ENCODE measurements at places on chromosomes 3 and 15.

- peak; percentile 34 for DNase-seq
Observed at GRCh38 chr3:169146179-169146665, 517.3 kb downstream of the MECOM start.

DNA sequence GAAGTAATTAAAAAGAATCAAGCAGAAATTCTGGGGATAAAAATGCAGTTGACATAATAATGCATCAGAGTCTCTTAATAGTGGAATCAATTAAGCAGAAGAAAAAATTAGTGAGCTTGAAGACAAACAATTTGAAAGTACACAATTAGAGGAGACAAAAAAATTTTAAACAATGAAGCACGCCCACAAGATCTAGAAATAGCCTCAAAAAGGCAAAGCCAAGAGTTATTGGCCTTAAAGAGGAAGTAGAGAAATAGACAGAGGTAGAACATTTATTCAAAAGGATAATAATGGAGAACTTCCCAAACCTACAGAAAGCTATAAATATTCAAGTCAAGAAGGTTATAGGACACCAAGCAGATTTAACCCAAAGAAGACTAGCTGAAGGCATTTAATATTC is 113.3 kb downstream of the TBC1D2B start:
- no peak for DNase-seq

DNA sequence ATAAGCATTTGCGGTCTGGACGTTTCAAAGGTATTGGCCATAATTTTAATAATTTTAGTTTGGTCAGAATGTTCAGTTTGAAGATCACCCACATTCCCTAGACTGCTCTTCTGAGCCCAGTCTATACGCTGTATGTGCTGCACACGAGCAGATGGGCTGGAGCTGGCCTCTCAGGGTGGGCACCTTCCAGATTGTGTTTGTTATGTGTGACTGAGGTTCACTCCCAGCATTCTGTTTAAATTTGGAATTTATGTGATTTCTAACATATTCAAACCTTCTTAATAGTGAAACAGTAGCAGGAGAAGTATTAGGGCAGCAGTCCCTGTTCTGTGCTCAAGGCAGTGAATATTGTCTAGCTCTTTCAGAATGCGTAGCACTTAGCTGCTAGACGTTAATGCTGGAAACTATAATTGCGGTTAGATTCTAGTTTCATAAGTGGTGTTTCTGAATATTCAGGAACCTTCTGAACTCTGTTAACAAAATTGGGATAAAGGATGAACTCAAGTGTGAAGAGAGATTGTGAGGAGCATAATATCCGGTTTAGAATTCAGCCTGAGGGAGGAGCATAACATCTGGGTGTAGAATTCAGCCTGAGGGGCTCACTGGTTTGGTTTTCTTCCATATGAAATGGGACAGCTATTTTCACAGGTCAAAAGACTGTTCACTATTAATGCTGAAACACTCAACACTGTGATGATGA is 68.6 kb upstream of the RPL35A start:
- no peak for DNase-seq

GRCh38 chr3:56989169-56989976 is 71.1 kb upstream of the SPATA12 start:
- DNase-seq: no peak

- DNase-seq: no peak
Observed at GRCh38 chr3:46986055-46986730, 6.7 kb downstream of the NBEAL2 start.

- no peak for DNase-seq
Observed at GRCh38 chr3:178048768-178049167, 487.5 kb upstream of the KCNMB2 start.

DNA sequence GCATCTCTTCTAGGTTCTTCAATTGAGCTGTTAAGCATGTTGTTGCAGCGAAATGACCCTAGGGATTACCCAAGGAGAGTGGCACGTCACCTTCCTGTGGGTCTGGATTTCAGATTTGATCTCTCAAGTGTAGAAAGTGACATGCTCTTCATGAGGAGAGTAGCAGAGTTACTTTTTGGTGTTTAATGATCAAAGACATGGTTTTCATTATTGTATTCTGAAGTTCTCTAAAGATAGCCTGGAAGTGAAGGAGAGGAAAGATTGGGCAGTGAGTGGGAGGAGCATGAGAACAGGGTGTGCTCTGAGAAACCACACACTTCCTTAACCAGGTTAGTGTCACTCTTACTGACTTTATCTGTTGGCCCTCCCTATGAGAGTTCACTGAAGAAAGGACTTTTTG is 153.6 kb downstream of the AKAP13 start:
- no peak for DNase-seq

GRCh38 chr3:111765136-111765535 is 93.9 kb upstream of the PHLDB2 start:
- no peak for DNase-seq

- DNase-seq: no peak
Observed at GRCh38 chr15:49372366-49372765, 50.7 kb upstream of the FGF7 start.

- no peak for DNase-seq
Observed at GRCh38 chr3:136237961-136238649, 12.0 kb upstream of the PCCB start.

DNA sequence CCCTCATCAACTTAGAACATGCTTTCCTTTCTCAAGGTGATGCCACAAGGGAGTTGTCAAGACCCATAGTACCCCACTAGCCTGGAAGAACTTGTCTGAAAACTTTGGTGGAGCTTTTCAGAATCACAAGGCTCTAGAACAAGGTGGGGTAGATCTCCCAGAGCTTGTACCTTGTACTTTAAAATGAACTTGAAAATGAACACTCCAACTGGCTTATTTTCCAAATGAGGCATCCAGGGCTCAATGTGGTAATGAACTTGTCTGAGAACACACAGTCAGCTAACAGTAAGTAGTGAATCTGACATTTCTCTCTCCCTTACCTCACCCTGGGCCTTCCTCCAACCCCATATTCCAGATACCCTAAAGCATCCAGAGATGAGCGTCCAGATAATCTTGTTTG is 81.8 kb upstream of the THBS1 start:
- DNase-seq: no peak

DNA sequence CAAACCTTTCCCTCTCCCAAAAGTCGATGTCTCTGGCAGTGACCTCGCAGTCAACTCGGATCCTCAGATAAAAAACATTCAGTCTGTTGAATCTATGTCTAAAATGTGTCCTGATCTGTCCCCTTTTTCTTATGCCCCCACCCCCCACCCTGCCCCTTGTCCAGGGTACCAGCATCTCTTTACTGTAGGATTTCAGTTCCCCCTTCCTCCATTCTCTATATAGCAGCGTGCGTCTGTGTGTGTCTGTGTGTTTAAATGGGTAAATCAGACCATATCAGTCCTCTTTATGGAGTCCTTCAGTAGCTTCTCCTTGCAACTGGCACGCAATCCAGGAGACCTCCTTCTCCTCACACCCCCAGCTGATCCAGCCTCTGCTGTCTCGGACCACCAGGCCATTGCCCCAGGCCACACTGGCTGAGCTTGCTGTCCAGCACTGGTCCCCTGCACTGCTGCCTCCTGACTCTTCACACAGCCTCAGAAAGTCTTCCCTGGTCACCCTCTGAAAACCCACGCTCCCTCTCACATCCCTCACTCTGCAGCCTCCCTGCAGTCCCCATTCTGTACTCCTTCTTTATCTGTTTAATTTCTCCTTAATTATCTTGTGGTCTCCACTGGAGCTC is 1.5 kb downstream of the LRRK1 start:
- DNase-seq: peak; percentile 59

DNA sequence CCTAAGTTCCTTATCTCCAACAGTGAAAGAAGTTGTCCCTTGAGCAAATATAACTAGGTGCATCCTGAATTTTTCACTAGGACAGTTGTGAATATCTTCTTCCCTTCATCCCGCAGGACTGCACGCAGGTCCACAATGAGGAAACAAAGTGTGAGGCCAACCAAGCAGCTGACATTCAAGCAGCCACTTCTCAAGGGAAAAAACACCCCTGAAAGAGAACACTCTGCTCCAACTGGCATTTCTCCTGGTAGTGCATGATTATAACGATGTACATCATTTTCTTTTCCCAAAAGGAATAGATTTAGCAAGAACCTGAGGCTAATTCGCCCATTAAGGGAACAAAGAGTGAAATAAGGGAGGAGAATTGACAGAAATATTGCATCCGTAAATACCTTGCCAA is 74.5 kb downstream of the ANXA2 start:
- DNase-seq: no peak

DNA sequence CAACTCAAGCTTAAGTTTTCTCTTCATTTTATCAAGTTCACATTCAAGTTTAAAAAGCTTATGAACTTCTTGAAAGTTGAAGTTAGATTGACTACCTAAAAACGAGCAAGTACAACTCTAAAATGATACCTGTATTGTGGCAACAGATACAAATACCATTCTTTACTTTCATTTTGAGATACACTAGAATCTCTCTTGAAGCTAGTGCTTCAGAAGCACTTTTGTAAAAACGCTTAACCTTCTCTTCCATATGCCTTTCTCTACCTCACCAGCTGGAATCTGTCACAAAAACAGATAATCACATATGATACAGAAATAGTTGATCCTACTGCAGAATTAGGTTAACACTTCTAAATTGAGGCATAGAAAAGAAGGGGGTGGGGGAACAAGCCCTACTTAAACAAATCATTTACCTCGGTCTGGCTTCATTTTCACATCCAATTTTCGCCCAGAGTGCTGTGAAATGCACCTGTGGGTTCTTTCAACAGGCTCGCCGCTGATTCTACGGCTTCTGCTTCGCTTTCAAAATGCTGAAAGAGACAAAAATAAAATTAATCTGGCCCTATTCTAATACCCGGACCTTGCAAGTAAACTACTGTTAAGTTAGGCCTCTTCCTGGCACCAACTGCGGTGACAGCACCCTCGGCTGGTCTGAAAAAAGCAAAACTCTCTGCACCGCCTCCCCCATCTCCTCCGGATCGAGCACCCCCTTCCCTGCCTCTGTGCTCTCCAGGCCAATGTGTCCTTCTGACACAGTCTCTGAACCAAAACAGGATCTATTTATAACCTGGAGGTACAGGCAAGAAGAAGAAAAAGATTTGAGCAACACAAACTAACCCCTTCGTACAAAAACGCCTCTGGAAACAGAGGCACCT is 1.4 kb downstream of the ATOSA start:
- peak; percentile 91 for DNase-seq

DNA sequence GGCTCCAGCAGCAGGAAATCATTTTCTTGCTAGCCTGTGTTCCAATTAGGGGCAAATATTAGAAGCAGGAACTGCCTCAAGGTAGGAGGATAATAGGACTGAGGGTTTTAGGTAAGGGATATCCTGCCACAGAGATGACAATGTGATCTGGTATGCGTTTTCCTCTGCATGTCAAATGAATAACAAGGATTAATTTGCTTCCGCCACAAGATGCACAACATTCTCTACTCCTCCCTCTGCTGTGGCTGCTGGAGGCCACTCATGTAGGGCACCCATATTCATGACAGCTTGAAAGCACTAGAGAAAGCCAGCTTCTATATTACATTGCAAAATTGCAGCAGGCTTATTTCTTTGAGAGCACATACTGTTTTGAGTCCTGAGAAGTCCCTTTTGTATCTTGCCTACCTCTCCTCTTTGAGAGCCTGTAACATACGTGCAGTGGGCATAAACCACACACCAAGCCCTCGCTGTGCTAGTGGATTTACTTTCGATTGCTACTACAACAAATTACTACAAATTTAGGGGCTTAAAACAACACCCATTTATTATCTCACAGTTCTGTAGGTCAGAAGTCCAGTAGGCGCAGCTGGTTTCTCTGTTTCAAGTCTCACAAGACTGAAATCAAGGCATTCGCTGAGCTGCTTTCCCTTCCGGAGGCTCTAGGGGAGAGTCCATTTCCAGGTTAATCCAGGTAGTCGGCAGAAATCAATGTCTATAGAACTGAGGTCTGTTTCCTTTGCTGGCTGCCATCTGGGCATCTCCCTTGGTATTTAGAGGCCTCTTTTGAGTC is 5.9 kb upstream of the CD47 start:
- no peak for DNase-seq

DNA sequence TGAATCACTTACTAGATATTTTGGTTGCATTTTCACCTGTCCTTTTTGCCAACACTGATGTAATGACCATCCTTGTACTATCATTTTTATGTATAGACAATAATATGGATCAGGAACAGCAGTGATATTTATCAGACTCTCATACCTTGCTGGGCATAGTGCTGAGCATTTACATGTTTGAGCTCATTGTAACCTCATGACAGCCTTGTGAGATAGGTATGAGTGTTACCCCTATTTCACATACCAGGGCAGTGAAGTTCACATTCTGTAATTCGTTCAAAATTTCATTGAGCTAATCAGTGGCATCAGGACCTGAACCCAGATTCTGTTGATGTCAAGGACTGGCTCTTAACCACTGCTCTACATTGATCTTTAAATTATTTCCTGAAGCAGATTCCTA is 221.5 kb upstream of the TBL1XR1 start:
- DNase-seq: no peak

- DNase-seq: no peak
Observed at GRCh38 chr3:40310705-40311104, 1.2 kb downstream of the EIF1B start.

DNA sequence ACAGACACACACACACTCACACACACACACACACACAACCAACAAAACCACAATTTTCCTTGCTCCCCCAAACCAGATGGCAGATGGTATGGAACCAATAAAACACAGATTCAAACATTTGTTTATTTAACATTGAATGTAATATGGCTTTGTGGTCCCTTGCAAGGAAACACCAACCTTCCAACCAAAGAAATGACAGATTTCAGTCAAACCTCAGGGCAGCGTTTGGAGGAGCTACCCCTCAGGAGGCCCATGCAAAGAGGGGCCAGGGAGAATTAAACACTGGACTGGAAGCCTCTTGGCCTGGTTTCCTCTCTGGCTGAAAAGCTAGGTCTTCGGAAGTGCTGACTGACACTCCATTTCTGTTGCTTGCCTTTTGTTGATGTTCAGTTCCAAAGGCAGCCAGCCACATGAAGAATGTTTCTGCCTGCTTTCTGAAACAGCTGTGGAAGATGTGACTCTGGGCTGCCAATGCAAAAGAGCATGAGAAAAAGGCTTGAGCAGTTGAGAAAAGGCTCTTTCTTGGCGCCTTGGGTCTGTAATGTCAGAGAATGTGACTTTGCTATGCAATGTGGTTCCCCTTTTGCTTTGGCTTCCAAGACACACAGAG is 296.1 kb downstream of the RPLP1 start:
- DNase-seq: peak; percentile 42

DNA sequence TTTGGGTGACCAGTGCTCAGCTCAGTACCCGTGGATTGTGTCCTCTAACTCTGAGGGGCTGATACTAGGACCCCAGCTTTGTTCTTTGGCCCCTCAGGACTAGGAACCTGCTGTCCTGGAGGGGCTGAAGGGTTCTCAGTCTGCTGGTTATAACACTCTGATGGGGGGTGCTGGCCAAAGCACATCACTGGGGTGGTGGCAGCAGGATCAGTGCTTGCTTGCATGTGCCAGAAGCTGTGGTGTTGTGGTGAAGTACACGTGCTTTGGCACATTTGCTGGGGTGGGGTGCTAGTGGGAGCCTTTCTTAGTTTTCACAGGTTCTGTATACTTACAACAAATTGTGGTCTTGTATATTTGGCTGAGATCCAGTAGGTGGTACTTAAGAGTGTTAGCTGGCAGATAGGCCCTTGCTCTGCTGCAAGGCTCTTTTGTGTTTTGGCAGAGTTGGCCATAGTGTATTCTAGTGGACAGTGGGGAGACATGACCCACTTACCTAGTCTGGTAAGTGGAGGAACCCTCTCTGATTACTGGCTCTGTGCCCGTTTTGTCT is 344.3 kb downstream of the EDEM1 start:
- no peak for DNase-seq

GRCh38 chr3:79994397-79994796 is 226.6 kb upstream of the ROBO1 start:
- peak; percentile 21 for DNase-seq

GRCh38 chr15:78179286-78179840 is 30.2 kb downstream of the IDH3A start:
- DNase-seq: no peak

Data from RPMI8226 (cell line).